Nucleus accumbens (tissue), 56 donors: ENCODE measurements at places on chromosomes 5 and 9.

DNA sequence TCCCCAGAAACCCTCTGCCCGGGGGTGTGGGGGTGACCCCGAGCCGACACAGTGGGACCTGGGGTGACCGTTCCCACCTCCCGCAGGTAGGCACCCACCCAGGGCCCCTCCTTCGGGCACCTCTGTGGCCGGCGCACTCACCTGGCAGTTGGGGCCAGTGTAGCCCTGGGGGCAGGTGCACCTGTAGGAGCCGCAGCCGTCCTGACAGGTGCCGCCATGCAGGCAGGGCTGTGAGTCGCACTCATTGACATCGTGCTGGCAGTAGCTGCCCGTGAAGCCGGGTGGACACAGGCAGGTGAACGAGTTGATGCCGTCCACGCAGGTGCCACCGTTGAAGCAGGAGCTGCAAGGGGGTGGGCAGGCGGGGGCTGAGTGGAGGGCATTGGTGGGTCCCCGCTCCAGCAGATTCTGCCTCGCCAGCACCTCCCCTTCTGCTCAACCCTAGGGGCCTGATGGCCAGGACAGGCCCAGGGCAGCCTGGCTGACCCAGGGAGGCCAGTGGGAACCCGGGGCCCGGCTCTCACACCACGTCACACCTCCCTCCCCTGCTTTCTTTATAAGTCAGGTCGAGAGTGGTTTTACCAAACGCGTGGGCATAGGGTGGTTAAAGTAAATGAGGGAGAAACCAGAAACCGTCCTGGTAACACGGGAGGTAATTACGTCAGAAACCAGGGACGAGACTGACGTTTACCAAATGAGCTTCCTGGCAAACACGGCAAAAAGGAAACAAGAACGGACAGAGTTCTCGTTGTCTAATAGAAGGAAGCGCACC is 26.1 kb upstream of the SEC16A start:
- no peak for DNase-seq

DNA sequence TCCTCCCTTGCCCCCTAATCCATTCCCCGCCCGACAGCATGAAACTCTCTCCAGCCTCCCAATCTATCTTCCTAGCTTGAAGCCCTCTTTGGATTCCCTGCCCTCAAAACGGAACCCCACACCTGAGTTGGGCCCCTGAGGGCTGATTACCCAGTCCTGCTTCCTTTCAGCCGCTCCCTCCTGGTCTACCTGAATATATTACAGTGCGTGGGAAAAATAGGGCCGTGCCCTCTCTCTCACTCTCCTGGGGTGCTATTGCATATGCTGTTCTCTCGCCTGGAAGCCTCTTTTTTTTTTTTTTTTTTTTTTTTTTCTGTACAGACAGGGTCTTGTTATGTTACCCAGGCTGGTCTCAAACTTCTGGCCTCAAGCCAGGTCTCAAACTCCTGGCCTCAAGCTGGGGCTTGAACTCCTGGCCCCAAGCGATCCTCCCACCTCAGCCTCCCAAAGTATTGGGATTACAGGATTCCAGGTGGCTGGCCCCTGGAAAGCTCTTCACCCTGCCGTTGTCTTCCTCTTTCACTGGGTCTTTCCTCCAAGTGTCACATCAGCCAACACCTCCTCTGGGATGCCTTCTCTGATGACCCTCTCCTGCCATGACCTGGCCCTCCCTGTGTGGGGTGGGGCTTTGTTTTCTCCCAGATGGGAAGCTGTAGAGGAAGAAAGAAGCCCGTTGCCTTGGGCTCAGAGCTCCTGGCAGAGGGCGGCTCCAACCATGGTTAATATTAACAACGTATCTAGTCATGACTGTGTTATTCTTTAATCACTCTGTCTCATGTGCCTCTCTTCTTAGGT is 8.2 kb downstream of the DNM1 start:
- DNase-seq: no peak

- DNase-seq: no peak
Measured at GRCh38 chr5:151810449-151810848, 38.7 kb downstream of the G3BP1 start.

GRCh38 chr9:19554529-19554928 is 145.7 kb downstream of the ACER2 start:
- peak; percentile 4 for DNase-seq

DNA sequence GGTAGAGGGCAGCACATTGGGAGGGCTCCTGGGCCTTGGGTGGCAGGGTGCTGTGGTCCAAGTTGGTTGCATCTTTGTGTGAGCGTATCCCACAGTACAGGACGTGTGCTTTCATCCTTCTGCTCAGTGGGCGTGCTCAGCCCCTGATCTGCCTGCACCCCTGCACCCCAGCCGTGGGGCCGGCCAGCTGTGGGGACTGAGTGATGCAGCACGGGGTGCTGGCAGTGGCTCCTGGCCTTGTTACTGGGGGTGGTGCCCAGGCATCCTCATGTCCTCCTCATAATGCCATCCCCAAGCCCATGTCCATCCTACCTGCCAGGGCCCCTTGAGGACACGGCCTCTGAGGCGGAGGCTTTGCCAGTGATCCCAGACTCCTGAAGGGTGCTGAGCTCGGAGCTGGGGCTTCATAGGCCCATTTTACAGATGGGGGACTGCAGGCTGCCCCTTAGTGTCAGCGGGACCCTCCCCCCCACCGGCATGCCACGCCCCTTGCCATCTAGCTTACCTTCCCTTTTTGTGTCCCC is 100.7 kb downstream of the PHF2 start:
- DNase-seq: no peak
